ENCODE measurements at places on chromosomes 7 and 10. TPM values are rescaled to one million over a fixed set of nuclear protein-coding genes. Genes with fewer than 3 reads are reported as not detected.

GRCh38 chr7:45292481-45292880 is 134.9 kb downstream of the RAMP3 start:
- DNase-seq = no peak

- DNase-seq = no peak
Measured at GRCh38 chr7:93883078-93883916, 7.3 kb downstream of the TFPI2 start.

DNA sequence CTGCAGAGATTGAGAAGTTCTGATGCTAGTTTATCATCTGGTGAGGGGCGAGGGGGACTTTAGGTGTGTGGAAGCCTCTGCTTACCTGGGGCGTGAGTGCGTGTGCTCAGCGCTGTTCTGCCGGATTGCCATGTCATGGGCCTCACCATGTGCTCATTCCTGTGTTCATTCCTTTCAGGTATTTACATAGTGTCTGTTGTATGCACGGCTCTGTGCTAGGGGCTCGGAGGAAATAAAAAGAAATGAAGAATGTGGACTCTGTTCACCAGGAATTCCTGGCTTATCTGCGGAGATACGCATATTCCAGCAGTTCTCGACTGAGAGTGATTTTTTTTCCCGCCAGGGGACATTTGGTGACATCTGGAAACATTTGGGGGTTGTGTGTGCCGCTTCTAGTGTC is 152.0 kb downstream of the CAMK1D start:
- DNase-seq = no peak

Gene NRBF2
- 16.6 TPM for polyA plus RNA-seq

DNA sequence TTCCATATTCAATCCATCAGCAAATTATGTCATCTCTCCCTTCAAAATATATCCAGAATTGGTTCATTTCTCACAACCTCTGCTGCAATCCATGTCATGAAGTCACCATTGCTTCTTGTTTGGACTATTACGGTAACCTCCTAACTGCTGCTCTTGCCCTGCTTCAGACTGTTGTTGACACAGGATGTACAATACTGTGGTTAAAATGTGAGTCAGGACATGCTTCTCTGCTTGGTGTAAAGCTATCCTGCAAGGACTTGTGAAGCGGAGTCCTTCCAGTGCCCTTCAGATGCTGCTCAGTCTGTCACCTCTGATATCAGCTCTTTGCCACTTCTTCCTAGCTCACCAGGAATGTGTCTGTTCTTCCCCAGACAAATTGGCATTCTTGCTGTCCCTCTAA is 10.4 kb upstream of the NXPH1 start:
- DNase-seq = no peak

Gene ABCC2
- polyA plus RNA-seq = 173 TPM

DNA sequence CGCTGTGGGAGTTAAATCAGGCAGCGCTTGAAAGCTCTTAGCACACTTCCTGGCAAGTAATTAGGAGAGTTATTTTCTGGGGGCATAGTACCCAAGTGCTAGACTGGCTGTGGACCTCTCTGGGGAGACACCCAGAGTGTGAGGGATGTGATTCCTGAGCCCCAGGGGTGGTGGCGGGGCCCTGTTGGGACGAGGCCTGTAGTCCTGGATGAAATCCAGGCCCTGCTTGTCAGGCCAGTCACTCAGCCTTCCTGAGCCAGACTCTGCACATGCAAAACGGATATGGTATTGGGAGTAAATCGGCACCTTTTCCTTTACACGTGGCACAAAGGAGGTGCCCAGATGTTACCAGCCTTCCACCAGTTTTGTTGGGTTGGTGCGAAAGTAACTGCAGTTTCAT is 31.2 kb downstream of the TRRAP start:
- no peak for DNase-seq

Gene DNMBP
- polyA plus RNA-seq = 15.3 TPM

Gene LRRD1
- polyA plus RNA-seq = not detected

Gene ZNF365
- 1.1 TPM for polyA plus RNA-seq

Gene GNG11
- polyA plus RNA-seq = 26.3 TPM

Gene POLR2J2
- 0.43 TPM for polyA plus RNA-seq

Gene ATRNL1
- 0.34 TPM for polyA plus RNA-seq

Gene SLC26A5
- polyA plus RNA-seq = not detected

GRCh38 chr7:87473986-87474385 is 1.5 kb downstream of the ABCB4 start:
- no peak for DNase-seq

- DNase-seq = no peak
Measured at GRCh38 chr10:62029401-62029800, 127.9 kb downstream of the ARID5B start.

Gene FBXL13
- 0.49 TPM for polyA plus RNA-seq

GRCh38 chr7:15620491-15621185 is 58.8 kb upstream of the AGMO start:
- DNase-seq = no peak

GRCh38 chr7:46814516-46815250 is 767.2 kb downstream of the TNS3 start:
- DNase-seq = no peak

DNA sequence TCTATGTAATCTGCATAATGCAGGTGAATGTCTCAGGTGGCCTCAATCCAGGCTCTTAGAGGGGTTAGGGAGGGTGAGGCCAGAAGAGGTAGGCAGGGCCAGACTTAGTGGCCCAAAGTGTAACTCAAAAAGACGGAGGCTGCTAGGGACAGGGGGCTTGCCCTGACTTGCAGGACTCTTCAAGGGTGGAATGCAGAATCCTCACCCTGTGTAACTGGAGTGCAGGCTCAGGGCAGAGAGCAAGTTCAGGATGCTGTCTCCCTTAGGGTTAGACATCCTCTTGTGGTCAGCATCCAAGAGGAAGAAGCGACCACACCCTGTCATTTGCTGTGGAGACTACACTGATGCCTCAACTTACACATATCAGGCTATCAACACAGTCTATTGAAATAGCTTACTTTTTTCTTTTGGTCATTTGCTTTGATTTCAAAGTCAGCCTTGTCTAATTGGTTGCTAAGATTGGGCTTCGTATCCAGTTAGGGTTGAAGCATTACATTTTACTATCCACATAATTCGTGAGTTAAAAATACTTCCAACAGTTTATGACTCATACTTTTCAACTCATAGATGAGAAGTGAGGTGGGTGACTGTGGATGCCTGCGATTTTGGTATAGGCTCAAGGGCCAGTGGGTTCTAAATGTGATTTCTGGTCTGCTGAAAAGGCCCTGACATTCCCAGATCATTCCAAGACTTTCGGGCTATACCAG is 563.6 kb downstream of the SUGCT start:
- no peak for DNase-seq

DNA sequence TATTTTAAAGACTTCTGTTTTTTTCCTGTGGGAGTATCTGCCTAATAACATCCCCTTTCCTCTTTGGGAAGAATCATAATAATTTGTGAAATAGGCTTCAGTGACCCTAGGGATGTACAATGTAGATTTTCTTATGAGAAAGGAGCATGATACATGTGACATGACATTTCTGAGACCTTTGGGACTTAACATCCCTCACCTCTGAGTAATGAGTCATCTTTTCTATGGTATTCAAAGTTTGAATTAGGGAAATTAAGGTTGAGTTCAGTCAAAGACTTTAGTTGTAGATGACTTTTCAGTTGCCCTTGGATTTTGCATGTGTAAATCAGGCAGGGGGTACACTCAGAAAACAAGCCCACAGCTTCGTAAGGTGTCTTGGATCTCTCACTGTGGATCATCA is 14.3 kb downstream of the GRK5 start:
- no peak for DNase-seq

Gene AQP1
- 0.50 TPM for polyA plus RNA-seq

DNA sequence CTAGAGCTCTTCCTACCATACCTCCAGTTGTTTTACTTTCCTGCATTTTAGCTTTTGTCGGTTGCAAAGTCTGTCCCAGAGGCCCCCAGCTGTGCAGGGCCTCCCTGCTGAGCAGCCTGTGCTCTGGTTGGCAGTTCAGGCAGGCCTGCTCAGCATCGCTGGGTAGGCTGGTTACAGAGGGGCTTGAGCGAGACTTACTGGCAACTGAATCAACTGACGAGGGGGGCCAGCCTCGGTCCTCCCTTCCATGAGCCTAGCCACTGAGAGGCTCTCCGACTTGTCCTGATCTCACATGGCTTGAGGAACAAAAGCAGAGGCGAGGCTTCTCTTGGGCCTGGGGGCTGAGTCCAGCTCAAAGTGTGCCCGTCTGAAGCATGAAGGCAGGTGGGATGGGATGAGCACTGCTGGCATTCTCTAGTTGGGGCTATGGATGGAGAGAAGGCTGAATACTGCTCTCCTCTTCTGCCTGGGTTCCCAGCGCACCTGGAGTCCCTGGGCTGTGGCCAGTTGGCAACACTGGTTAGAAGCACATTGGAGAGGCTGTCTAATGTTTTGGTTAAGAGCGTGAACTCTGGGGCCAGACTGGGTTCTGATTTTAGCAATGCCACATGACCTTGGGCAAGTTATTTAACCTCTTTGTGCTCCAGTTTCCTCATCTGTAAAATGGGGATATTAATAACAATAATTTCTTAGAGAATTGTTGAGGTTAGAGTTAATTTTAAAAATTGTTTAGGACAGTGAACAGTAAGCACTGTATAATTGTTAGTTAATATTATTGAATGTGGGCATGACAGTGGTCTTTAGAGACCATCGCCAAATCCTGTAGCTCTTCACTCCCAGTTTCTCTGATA is 6.9 kb upstream of the SFRP5 start:
- DNase-seq = no peak

- DNase-seq = no peak
Measured at GRCh38 chr7:77619314-77619713, 76.9 kb upstream of the RSBN1L start.

GRCh38 chr7:128954830-128955802 is 17.4 kb downstream of the IRF5 start:
- DNase-seq = no peak

- DNase-seq = no peak
Measured at GRCh38 chr7:37645282-37646050, 38.1 kb upstream of the GPR141 start.

- no peak for DNase-seq
Measured at GRCh38 chr10:116608686-116609594, 11.8 kb upstream of the PNLIPRP2 start.

DNA sequence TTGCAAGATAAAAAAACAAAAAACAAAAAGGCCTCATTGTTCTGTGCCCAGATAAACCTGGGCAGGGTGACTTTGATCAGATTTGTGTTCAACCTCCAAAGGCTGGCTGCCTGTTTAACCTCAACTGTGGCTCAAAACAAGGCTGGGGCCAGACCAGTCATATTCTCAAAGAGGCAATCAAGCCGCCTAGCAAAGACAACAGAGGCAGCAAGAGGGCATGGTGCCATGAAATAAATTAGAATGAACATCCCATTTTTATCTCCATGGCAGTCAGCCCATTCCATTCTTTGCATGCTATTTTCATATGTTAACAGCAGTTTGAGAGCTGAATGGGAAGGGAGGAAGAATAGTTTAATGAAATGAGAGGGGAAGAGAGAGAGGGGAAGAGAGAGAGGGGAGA is 1150.3 kb downstream of the TYW1 start:
- no peak for DNase-seq

Gene RNLS
- polyA plus RNA-seq = 11.7 TPM

- no peak for DNase-seq
Measured at GRCh38 chr7:81852701-81853100, 82.9 kb upstream of the HGF start.
